A549 treated with RU486 at 1 μM for 4 hours (cell line): ENCODE measurements at places on chromosomes 1 and 21. TPM values are rescaled to one million over a fixed set of nuclear protein-coding genes. Genes with fewer than 3 reads are reported as not detected.

Gene MACF1
- 44.0 to 52.2 TPM (median 46.8 TPM) in 5 replicates for total RNA-seq

Gene LCE3E
- 0.30 TPM in 1 of 5 replicates, not detected in the others for total RNA-seq

Gene THBS3
- total RNA-seq = 5.5 to 10.3 TPM (median 7.8 TPM) in 5 replicates

Gene OR14A16
- total RNA-seq = not detected in 5 replicates

Gene ERVH48-1
- not detected in 5 replicates for total RNA-seq

Gene CIART
- 0.22 to 0.69 TPM (median 0.43 TPM) in 5 replicates for total RNA-seq
